ENCODE measurements at places on chromosomes 5 and 9. TPM values are rescaled to one million over a fixed set of nuclear protein-coding genes. Genes with fewer than 3 reads are reported as not detected.

DNA sequence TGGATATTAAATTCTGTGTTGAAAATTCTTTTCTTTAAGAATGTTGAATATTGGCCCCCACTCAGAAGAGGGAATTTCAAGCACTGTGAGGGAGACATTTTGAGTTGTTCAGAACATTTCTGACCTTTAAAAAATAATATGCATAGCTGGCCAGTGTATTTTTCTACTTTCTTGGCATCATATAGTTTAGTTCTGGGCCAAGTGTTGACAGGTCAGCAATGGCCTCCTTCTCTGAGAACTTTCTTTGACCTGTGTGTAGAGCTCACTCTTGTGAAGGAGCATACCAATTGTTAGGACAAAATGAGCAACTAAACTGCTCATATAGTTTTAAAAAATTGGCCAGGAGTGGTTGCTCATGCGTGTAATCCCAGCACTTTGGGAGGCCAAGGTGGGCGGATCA is 376.0 kb downstream of the LRRC70 start:
- DNase-seq: no peak
- no peaks in the 10 kb centered on the region for H3K36me3 ChIP-seq

- peak overlapping the region; percentile 69 for H3K27ac ChIP-seq
- DNase-seq: no peak
- H3K36me3 ChIP-seq: no peaks in the 10 kb centered on the region
- H3K4me3 ChIP-seq: no peak overlapping the region
- H3K27me3 ChIP-seq: no peaks in the 10 kb centered on the region
- peaks cover 13% of the 10 kb centered on the region for H3K4me1 ChIP-seq
Observed at GRCh38 chr5:139262059-139262741, 31.3 kb upstream of the MATR3 start.

- no peak overlapping the region for H3K4me3 ChIP-seq
- H3K36me3 ChIP-seq: no peaks in the 10 kb centered on the region
- no peak for DNase-seq
- no peaks in the 10 kb centered on the region for H3K4me1 ChIP-seq
- H3K27ac ChIP-seq: peak overlapping the region; percentile 34
Observed at GRCh38 chr5:115718927-115719326, 93.1 kb upstream of the TMED7 start.

- no peaks in the 10 kb centered on the region for H3K36me3 ChIP-seq
- no peak for DNase-seq
- H3K27me3 ChIP-seq: no peaks in the 10 kb centered on the region
Observed at GRCh38 chr5:105057001-105057436, 1494.4 kb upstream of the NUDT12 start.

DNA sequence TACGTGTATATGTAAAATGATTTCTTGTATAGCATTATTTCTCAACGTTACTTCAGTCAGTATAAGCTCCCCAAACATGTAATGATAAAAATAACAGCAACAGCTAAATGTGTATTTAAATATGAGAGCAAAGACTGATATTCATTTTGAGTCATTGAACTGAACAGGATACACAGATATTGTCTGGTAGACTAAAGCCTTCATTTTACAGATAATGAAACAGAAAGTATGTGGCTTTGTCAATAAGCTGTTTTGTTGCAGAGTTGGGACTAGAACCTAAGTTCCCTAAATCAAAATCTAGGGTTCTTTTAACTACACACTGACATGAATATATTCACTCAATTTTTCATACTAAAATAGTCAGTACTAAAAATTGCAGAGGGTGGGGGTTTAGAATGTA is 80.4 kb upstream of the MARCHF11 start:
- H3K4me1 ChIP-seq: no peaks in the 10 kb centered on the region
- no peak overlapping the region for H3K4me3 ChIP-seq
- no peak overlapping the region for H3K27ac ChIP-seq

GRCh38 chr5:33205079-33205478 is 235.7 kb upstream of the TARS1 start:
- no peak overlapping the region for H3K27ac ChIP-seq
- no peak overlapping the region for H3K4me3 ChIP-seq
- peaks cover 8% of the 10 kb centered on the region for H3K4me1 ChIP-seq

GRCh38 chr5:57836921-57837320 is 354.3 kb upstream of the ACTBL2 start:
- no peaks in the 10 kb centered on the region for H3K36me3 ChIP-seq
- DNase-seq: no peak
- no peak overlapping the region for H3K4me3 ChIP-seq

GRCh38 chr5:123350742-123351141 is 72.5 kb downstream of the CEP120 start:
- H3K36me3 ChIP-seq: peaks cover 19% of the 10 kb centered on the region
- H3K4me3 ChIP-seq: no peak overlapping the region

DNA sequence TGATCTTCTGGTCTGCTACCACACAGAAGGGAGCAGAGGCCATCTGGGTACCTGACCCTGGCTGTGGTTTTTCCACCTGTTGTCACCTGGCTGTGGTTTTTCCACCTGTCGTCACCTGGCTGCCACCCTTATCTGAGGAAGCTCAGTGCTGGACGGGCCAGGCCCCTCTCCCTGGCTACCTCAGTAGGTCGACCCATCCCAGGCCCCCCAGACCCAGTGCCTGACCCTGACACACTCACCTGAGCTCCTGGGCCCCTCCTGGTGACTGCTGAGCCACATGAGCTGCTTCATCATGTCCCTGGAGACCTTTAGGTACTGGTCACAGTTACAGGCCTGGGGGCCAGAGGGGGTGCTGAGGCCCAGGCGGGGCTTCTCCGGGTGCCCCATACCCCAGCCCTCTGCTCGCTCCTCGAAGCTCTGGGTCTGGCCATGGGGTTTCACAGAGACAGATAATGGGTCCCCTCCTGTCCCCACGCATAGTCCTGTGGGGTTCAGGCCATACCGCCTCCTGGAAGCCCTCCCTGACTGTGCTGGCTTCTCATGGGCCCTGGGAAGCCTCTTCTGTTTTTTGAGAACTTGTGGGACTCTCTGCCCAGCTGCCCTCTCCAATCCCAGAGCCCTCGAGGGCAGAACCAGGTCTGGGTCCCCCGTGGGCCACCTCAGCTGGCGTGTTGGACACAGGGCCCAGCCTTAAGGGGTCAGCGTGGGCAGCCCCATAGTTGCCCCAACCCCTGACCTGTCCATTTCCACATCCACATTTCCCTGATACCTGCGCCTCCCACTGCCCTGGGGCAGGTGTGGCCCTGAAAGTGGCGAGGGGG is 7.5 kb upstream of the NRARP start:
- peaks cover 26% of the 10 kb centered on the region for H3K27me3 ChIP-seq
- DNase-seq: no peak
- H3K36me3 ChIP-seq: no peaks in the 10 kb centered on the region
- no peak overlapping the region for H3K4me3 ChIP-seq
- peaks cover 29% of the 10 kb centered on the region for H3K4me1 ChIP-seq
- H3K27ac ChIP-seq: no peak overlapping the region

DNA sequence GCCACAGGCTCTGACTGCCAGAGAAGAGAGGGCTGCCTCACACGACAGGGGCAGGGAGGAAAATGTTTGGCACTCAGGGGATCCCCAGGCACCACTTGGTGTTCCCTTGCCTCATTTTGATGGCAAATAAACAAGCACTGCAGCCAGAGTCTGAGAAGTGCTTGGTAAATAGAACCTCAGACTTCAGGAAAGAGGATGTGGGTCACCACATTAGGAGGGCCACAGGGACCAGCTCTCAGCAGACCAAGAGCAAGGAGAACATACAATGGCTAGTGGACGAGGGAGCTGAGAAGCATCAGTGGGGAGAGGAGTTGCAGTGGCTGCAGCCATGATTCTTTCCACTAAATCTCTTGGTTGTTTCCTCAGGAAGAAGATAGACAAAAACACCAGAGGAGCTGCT is 413.9 kb downstream of the GADD45G start:
- H3K4me3 ChIP-seq: no peak overlapping the region
- no peaks in the 10 kb centered on the region for H3K27me3 ChIP-seq
- DNase-seq: no peak
- no peak overlapping the region for H3K27ac ChIP-seq

DNA sequence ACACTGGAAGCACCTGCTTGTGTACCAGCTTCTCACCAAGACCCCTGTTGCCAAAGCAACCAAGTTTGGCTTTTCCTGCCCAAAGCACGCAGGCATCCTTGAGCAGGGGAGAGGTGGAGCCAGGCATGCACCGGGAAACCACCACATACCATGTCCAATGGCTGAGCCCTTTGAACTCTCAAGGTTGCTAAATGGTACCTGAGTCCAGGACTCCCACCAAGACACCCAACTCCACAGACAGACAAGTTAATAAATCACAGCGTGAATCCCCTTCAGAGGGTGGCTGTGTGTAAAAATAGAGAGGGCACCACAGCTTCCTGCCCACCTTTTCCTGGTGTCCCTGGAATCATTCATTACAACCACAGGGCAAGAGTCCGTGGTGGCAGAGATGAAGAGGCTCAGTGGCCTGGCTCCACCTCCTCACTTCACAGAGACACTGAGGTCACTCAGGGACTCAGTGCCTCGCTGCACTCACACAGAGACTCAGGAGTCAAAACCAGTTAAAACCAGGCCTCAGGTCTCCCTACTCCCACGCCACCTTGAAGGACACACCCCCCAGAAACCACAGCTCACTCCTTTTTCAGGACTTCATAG is 143.7 kb downstream of the C5orf15 start:
- DNase-seq: no peak
- H3K36me3 ChIP-seq: no peaks in the 10 kb centered on the region
- no peak overlapping the region for H3K27ac ChIP-seq
- no peaks in the 10 kb centered on the region for H3K4me1 ChIP-seq
- no peaks in the 10 kb centered on the region for H3K27me3 ChIP-seq

DNA sequence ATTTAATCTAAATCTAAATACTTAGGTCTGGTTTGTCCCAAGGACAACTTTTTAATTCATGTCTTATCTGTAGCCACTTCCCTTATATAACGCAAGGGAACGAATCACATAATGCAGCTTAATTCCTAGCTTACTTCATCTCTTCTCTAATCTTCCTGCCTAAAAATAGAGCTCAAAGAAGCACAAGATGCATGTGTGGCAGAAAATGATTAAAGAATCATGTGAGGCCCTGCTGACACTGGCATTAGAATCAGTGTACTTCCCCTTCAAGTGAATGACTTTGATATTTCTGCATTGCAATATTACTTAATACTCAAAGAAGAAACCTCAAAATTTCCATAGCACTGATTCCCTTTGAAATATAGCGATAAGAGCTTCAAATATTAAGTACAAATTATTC is 317.9 kb upstream of the FTMT start:
- H3K27me3 ChIP-seq: no peaks in the 10 kb centered on the region
- H3K36me3 ChIP-seq: no peaks in the 10 kb centered on the region
- H3K4me3 ChIP-seq: no peak overlapping the region
- DNase-seq: no peak
- H3K27ac ChIP-seq: no peak overlapping the region

GRCh38 chr5:173458828-173459609 is 130.8 kb upstream of the STC2 start:
- H3K27me3 ChIP-seq: no peaks in the 10 kb centered on the region
- DNase-seq: no peak
- no peaks in the 10 kb centered on the region for H3K36me3 ChIP-seq
- H3K4me3 ChIP-seq: no peak overlapping the region
- H3K4me1 ChIP-seq: no peaks in the 10 kb centered on the region
- no peak overlapping the region for H3K27ac ChIP-seq

DNA sequence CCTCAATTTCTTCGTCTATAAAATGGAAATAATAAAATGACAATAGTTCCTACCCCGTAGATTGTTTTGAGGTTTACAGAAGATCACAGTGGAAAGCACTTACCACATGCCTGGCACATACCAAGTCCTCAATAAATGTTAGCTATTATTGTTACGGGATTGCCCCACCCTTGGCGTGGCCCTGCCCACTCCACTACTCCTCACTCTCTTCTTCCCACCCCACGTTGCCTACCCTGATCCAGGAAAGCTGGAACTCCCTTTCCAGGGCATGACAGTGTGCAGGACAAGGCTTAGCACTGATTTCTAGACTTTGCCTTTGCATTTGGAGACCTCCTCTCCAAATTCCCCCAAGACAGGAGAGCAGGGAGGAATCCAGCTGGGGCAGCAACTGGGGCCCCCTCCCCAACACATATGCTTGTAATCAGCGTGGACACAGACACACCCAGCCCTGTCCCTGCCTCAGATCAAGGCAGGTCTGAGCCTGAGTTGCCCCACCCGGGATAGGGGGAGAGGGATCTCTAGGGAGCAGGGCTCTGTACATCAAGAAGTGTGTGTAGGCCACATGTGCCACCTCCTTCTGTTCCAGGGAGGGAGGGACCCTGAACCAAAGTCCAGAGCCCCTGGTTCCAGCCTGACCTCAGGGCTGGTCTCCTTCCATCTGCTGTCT is 6.7 kb downstream of the SLC4A9 start:
- H3K27ac ChIP-seq: no peak overlapping the region
- H3K36me3 ChIP-seq: no peaks in the 10 kb centered on the region
- peaks cover 6% of the 10 kb centered on the region for H3K4me1 ChIP-seq
- peak; percentile 41 for DNase-seq
- no peaks in the 10 kb centered on the region for H3K27me3 ChIP-seq

Gene PLAA
- total RNA-seq: 32.1 TPM

Gene CDHR2
- not detected for total RNA-seq

Gene URM1
- total RNA-seq: 16.3 TPM

Gene TRIM32
- 16.1 TPM for total RNA-seq

Gene SLC44A1
- 25.2 TPM for total RNA-seq

Gene CNTNAP3
- 14.7 TPM for total RNA-seq

Gene ANKRD18B
- not detected for total RNA-seq

Gene ARPC5L
- total RNA-seq: 23.4 TPM
